Activated CD4-positive, alpha-beta T cell treated with anti-CD3 and anti-CD28 coated beads, Interleukin-10, Interleukin-2, amounts not matched to agents 100 ng/mL and 50 ng/mL, durations not matched to agents 16 hours and 8 hours (primary cell): ENCODE measurements at places on chromosomes 6 and 20.

GRCh38 chr20:10430000-10430466 is 4.0 kb downstream of the MKKS start:
- DNase-seq, result peak; percentile 67

DNA sequence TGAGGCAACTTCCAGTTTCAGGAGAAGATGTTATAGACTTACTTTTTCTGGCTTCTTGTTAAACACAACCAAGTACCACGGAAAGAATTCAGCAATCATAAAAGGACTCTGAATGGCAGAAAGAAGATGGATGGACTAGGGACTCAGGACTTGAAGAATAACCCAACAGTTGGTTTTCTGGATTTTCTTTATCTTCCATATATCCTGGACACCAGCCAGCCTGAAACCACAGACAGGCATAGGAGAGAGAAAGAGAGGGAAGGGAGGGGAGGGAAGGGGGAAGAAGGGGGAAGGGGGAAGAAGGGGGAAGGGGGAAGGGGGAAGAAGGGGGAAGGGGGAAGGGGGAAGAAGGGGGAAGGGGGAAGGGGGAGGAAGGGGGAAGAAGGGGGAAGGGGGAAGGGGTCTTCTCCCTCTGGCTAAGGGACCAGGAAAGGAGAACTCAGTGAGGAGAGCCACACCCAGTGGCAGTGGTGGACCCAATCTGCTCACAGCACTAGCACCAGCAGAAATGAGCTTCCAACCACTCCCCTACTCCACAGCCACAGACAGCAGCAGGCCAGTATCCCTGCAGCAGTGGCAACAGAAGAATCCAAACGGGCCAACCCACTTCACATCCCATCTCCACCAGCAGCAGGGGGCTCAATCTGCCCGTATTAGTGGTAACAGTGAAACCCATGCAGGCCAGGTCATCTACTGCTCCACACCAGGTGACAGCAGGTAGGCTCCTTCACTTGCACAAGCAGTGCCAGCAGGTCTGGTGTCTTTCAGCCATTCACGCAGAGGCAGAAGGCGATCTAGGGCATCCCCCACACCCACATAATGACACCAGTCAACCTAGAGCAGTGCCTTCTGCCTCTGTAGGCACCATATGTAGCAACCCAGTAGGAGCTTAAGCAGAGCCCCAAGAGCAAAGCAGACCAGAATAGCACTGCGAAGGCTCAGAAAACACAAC is 78.6 kb downstream of the TRMT6 start:
- no peak for DNase-seq

GRCh38 chr6:30102414-30102969 is 10.4 kb downstream of the TRIM31 start:
- DNase-seq, result no peak

DNA sequence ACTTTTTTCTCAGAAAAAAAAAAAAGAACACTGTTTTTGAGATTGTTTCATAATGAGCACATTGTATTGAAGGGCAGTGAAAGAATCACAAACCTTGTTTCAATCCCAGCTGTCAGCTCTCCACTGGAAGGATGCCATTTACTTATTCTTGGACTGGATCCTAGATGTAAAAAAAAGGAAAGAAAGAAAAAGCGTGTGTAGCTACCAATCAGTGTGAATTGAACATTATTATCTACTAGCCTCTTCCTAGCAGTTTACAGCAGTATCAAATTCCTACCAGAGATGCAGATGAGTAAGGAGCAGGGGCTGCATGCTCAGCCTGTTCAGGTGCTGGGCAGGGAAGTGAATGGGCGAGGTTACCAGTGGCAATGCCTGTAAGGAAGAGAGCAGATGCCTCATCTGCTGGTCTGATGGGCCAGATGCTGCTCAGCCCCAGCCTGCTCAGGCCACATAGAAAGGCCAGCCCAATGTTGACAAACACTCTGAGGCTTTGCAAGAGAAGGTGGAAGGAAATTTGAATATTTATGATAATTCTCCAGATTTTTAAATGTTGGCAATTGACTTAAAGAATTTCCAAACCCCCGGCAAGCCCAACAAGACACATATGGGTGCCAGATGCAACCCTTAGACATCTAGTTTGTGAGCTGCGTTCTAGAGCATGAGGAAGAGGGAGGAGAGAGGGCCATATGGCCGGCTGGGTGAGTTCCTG is 189.5 kb downstream of the IBTK start:
- DNase-seq, result no peak

GRCh38 chr6:25061289-25061936 is 125.7 kb upstream of the RIPOR2 start:
- no peak for DNase-seq

DNA sequence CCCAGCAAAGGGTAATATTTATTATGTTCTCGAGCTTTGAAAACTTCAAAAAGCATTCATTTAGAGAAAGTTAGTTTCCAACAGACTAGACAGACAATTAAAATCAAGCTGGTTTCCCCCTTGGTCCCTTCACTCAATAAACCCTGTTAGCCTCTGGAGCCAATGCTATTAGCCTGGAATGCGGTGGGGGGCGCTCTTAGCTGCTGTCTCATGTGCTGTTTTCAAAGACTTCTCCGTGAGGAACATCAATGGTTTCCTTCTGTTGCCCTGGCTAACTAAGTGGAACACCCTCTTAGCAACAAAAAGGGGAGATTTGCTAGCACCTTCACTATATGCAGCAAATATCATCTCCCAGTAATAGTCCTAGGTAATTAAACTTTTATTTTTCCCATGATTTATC is 86.4 kb downstream of the LY86 start:
- no peak for DNase-seq

DNA sequence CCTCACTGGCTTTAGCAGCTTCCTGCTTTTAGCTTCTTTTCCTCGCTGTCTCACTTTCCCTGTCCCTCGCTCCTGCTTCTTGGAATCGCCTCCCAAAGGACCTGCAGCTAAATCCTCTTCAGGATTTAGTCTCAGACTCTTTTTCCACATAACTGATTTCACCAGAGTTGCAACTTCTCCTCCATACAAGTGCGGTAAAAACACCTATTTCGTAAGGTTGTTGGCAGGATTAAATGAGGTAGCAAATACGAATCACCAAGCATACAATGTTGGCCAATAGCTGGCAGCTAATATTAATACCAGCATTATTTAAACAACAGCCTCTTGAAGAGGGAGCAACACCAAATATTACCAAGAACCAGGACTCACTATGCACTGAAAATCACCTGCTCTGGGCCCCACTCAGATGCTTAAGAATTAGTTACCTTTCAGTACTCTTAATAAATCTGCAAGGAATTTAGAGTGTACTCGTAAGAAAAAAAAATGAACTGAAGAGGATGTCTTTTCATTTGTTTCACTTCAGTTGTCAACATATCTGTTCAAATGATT is 123.0 kb downstream of the DTNBP1 start:
- no peak for DNase-seq

GRCh38 chr6:56708810-56709597 is 66.3 kb upstream of the DST start:
- peak; percentile 36 for DNase-seq

DNA sequence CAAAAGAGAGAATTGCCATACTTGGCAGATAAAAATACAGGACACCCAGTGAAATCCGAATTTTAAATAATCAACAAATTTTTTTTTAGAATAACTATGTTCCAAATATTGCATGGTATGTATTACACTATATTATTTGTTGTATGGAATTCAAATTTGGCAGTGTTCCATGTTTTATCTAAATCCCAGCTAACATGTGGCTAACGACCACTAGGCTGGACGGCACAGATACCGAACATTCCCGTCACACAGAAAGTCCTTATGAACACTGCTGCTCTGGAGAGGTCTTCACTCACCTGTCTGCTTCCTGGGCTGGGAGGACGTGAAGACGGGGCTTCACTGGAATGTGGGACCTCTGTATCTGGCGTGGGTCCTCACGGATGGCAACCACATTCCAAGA is 32.8 kb downstream of the SNX5 start:
- no peak for DNase-seq

DNA sequence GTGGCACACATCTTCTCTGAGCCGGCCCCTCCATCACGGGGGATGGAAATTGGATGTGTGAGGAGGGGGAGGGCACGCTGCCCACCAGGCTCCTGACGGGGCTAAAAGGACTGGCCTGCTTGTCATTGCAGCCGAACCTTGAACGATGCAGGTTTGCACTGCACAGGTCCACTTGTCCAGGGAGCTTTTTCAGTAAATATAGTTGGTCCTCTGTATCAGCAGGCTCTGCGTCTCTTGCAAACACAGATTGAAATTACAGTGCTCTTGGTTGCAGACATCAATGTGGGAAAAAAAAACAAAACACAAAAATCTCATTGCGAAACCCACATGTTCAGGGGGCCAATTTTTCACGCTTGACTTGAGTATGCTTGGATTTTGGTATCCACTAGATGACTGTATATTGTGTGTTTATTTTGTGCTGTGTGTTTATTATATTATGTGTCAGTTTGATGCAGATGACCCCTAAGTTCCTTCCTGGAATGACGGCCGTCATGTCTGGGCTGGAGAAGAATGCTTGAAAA is 29.2 kb downstream of the ERMARD start:
- no peak for DNase-seq
